ENCODE measurements at places on chromosomes 3 and 15.

DNA sequence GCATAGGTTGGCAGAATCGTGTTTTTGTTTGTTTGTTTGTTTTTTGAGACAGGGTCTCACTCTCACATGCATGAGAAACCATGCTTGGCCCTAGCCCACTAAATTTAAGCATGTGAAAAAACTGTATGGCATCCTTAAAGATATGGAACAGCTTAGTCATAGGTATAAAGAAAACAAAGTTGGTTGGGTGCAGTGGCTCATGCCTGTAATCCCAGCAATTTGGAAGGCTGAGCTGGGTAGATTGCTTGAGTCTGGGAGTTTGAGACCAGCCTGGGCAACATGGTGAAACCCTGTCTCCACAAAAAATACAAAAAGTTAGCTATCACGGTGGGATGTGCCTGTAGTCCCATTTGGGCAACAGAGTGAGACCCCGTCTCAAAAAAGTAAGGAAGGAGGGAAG lies 25.2 kb downstream of the EXD1 start:
- DNase-seq: no peak

- no peak for DNase-seq
Measured at GRCh38 chr15:78322243-78322642, 17.9 kb upstream of the CRABP1 start.

DNA sequence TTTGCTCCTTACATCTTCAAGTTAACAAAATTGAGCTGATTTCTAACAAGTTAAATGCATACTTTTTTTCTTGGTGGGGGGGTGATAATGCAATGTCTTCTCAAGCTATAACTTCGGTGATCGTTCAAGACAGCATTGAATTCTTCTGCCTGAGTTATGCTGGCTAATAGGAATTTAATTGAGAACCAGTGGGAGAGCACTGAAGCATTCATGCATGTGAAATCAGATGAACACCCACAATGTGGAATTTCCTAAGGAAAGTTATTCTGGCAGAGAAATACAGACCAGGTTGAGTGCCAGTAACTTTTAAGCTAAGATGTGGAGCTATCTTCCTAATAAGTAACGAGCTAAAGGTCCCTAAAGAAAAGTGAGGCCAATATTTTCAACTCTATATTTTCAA lies 3.0 kb downstream of the SPATA16 start:
- no peak for DNase-seq

- no peak for DNase-seq
Measured at GRCh38 chr15:79919090-79919748, 22.4 kb upstream of the MTHFS start.

DNA sequence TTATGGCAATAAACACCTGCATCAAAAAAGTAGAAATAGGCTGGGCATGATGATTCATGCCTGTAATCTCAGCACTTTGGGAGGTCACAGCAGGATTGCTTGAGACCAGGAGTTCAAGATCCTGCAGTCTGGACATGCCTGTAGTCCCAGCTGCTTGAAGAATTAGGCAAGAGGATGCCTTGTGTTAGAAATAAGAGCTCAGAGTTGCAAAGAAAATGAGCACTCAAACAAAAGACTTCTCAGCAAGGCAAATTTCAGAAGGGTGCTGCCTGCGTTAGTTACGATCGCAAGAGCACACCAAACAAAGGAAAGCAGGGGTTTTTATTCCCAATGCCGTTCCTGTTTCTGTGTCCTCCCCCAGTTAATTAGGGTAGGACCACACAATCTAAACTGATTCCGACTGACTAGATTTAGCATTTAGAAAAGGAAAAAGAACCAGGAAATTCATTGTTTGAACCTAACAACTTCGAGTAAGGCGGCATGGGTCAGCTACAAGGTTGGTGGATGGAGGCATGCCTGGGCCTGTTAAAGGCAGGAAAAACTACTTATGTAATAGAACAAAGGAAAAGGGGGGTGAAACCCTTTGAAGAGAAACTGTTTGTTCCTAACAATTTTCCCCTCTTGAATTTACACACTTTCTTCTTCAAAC lies 55.5 kb downstream of the DLG1 start:
- no peak for DNase-seq

GRCh38 chr3:45618081-45618509 lies 23.5 kb downstream of the LIMD1 start:
- DNase-seq: no peak

DNA sequence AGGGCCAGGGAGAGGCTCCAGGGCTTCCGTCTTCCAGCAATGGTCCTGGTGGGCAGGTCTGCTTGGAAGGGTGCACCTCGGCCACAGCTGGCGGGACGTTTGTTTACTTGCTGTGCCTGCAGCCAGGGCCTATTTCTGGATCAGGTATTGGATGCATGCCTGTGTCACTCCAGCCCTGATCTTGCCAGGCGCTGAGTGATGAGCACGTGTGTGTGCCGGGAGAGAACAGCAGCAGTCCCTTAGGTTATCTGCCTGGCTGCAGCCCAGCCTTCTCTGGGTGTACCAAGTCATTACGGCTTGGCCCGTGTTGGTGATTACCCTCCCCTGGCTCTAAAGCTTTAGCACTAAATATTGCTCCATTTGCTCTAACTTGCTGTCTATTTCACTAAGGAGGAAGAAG lies 14.9 kb downstream of the CCDC32 start:
- DNase-seq: no peak
